NCI-H1417 (cell line): ENCODE measurements at places on chromosomes 2 and 18.

GRCh38 chr2:234951664-234952269, at the start of gene SH3BP4:
TSS of gene SH3BP4 (plus strand) at chr2:234952017. CDS start at chr2:235035003, 82,986 bp downstream.
- DNase-seq = peak; percentile 65

DNA sequence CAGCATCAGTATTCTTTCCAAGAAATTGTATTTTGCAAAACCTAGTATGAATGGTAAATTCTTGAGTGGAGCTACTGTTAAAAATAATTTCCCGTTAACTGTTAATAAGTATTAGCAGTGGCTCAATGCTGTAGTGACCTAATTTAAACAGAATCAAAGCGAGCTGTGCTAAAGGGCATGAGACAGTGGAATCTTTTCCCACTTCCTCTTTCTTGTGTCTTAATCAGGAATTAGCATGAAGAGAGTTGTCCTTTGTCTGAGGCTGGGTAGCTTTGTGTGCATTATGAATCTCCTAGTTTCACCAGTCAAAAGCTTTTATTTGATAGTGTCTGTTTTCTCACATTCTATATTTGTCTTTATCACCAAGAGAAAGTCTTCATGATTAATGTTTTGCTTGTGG, 298.8 kb upstream of the GCFC2 start:
- no peak for DNase-seq

- DNase-seq = no peak
Measured at GRCh38 chr2:55786280-55786679, 92.6 kb upstream of the PNPT1 start.

GRCh38 chr2:217725409-217725808, 277.4 kb downstream of the TNS1 start:
- DNase-seq = no peak

DNA sequence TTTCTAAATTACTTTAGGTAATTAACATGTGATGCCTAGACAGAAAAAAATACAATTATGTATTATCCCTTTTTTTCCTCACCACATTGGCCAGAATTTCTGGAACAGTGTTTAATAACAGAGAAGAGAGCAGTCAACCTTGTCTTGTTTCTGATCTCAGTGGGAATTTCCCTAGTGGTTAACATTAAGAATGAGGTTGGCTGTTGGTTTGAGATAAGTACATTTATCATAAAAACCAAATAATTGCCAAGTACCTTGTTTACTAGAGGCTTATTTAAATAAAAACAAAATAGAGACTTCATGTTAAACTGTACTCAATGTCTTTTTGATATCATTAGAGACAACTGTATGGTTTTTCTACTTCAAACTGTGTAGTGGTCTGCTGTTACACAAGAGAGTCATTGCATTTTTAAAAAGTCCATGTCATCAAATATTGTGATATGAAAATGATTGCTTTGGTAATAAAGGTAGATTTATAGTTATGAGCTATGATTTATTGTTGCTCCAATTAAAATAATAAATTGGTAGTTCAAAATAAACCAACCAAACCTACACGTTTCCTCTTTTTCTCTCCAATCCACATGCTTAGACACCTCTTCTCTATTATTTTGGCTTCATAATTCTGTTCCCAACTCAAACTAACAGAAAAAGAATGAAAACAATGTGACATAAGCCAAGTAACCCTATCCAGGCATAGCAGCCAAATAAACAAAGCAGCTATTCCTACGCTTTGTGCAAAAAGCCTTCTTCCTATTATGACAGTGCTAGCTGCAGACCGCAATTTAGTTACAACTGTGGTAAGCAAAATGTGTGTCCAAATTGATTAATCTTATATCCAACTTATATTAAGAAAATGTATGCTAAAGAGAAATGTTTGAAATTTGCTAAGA, 20.9 kb upstream of the TANK start:
- DNase-seq = no peak

DNA sequence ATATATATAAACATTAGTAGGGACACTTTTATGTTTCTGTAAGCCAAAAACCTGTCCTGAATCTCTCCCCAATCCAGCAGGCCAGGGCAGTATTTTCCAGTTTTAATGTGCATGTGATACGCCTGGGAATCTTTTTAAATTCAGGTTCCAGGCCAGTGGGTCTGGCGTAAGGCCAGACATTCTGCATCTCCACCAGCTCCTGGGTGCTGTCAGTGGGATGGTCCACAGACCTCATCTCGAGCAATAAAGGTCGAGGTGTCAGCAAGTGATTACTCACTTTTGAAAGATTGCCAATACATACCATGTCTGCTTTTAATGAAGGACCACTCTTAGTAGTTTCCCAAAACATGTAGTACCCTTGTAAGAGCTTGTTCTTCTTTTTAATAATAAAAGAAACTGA, 189.9 kb upstream of the SH3BP4 start:
- no peak for DNase-seq

- no peak for DNase-seq
Measured at GRCh38 chr2:185738679-185739472, at the start of gene FSIP2. TSS of gene FSIP2 (plus strand) at chr2:185738804. CDS start at chr2:185738895, 91 bp downstream.

- no peak for DNase-seq
Measured at GRCh38 chr18:12848405-12848804, 35.6 kb downstream of the PTPN2 start.

GRCh38 chr2:120770641-120771040, 35.0 kb downstream of the GLI2 start:
- DNase-seq = no peak

DNA sequence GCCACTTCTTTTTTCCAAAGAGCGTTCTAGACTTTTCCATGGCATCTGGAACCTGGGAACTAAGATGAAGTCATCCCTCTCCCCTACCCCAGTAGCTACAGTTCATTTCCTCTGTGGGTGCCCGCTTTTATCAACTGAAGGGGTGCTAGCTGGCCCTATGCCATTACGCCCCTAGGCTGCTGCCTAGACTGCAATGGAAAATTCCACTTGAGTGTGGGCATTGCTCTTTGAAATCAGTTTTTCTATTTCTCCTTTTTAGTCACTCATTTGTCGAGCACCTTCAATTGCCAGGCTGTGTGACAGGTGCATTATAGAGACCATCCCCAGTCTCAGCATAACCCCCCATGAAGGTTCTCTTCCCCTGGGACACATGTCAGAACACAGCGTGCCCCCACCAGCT, 7.3 kb downstream of the TEX51 start:
- DNase-seq = no peak

DNA sequence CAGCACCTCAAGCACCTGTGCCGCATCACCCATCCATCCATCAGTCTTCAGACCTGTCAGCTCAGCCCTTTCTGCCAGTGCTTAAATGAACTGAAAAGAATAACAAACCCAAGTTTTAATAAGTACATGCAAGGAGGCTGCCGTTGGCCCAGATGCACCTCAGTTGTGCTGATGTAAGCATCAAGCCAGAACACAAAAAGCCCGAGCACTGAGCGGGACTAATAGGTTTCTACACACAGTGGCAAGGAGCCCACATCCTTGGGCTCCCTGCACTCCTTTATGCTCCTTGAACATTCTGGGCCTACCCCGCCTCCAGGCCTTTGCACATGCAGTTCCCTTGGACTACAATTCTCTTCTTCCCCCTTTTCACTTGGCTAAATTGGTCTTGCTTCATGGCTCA, 165.6 kb downstream of the ALK start:
- no peak for DNase-seq

GRCh38 chr18:77170890-77171410, 38.4 kb upstream of the MBP start:
- DNase-seq = no peak

DNA sequence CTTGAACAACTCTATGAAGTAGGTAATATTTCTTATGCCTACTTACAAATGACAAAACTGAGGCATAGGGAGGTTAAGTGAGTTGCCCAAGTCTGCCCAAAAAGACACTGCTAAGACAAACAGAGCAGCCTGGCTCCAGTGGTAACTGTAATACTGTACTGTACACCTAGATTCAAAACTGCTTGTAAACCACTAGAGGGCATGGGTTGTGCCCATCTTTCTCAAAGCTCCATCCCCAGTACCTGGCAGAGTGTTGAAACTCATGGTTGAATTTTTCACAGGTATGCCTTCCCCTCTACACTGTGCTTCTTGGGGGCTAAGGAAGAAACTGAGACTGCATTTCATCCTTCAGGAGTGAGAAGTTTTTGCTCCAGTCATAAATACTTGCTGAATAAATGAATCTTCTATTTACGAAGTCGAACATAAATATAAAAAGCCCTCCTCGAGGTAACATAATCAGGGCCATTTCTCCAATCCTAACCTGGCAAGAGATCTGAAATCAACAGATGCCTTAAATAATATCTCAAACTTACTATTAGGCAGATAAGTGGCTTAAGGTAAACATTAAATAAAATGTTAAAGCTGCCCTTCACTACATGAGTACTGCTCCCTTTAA, 2.0 kb downstream of the PPP4R1 start:
- DNase-seq = peak; percentile 32

DNA sequence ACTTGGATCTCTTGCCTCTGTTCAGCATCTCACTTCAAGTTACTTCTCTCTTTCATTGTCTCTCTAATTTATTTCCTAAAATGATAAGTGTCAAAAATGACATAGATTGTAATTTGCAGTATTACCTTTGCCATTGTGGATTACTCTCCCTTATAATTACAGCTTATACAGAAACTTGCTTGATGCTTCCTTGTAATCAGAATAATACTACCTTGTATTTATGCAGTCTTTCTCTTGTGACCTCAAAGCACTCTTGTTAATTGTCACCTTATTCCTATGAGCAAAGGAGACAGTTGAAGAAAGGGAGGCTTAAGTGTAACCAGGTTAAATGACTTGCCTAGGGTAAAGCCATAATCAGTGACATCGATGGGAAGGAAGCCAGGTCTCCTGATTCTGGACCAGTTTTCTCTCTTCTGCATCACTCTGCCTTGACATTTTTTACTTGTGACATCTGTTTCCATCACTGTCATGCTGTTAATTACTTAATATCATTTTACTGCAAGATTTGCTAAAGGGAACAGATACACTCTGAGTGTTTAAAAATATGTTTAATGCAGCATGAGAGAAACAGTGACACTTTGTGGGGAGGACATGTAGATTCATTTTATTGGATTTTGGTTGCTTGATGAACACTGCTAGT, 388.6 kb downstream of the PARD3B start:
- peak; percentile 48 for DNase-seq

- DNase-seq = no peak
Measured at GRCh38 chr2:46216213-46216612, 81.0 kb upstream of the EPAS1 start.

DNA sequence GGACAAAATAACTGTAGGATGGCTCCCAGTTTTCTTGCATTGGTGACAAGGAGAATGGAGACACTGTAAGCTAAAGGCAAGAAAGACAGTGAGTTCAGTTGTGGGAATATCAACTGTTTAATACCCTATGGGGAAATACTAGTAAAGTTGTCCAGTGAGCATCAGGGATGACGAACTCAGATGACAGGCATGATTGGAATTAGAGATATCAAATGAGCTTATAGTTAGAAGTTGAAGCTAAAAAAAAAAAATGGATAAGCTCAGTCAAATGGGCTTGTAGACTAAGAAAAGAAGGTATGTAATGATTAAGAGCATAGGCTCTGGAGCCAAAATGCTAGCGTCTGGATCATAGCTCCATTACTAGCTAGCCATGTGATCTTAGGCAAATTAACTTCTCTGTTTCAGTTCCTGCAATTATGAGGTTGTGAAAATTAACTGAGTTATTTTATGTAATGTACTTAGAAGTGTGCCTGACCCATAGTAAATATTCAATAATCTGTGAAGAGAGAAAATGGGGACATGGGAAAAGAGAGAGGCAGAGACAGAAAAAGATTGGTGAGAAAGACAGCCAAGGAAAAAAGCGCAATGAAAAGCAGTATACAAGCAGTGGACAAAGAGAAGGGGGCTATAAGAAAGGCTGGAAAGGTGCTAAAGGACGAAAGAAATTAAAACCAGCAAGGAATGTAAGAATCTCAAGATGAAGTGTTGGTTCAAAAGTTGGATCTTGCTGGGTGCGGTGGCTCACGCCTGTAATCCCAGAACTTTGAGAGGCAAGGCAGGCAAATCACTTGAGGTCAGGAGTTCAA, 95.7 kb upstream of the SLC39A10 start:
- no peak for DNase-seq

DNA sequence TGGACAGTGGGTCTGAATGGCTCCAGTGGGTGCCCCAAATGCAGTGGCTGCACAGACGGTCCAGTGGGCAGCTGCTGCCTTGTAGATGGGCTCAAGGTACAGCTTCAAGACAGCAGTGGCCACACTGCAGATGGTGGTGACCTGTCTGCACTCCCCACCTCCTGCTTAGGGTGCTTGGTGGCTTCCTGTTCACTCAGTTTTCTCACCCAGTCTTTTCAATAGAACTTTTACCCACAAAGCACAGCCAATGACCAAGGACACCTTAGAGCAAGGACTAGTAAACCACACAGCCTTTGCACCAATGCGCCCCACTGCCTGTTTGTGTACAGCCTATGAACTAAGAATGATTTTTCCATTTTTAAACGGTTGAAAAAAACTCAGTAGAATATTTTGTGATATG, 34.9 kb downstream of the MEX3C start:
- no peak for DNase-seq

DNA sequence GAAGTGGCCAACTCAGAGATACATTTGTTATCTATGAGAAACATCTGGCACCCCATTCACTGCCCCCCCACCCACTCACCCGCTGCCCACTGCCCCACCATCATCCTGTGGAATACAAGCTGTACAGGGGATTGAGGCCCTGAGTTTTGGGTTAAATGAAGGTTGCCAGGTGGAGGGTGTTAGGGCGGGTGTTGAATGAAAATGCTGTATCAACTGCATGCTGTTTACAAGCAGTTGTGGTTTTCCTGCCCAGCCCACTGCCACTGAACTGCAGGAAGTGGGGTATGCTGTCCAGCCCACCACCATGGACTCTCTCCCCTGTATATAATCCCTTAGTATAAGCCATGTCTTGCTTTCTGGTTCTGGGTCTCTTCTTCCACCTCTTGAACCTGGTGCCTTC, 481.9 kb downstream of the METTL4 start:
- DNase-seq = no peak

- DNase-seq = no peak
Measured at GRCh38 chr18:56062931-56063330, 474.9 kb upstream of the TCF4 start.

GRCh38 chr2:127040169-127040568, 66.8 kb downstream of the BIN1 start:
- no peak for DNase-seq

- DNase-seq = no peak
Measured at GRCh38 chr2:135985826-135986393, 484 bp upstream of the DARS1 start.

- DNase-seq = no peak
Measured at GRCh38 chr2:232444409-232445148, 11.4 kb upstream of the ALPI start.

DNA sequence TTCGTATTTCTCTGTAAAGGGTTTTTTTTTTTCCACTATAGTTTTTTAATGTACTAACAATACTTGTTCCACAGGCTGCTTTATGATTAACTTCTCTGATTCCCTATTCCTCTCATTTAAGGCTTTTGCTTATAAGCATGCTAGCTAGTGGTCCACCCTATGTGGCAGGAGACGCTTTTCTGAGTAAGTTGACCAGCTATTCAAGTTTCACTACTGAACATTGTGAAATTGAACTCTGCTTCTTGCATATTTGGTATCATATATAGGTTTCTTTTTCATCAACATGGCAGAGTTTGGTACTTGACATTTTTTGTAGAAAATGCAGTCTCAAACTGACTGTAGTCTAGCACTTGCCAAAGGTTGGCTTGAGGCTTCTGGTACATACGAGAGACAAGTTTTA, 74.2 kb downstream of the OTX1 start:
- DNase-seq = no peak
